ENCODE measurements at places on chromosomes 16 and 17.

GRCh38 chr17:80259457-80260068 is 1.1 kb upstream of the RNF213 start:
- DNase-seq, result no peak

GRCh38 chr17:10992106-10992880 is 154.4 kb upstream of the PIRT start:
- no peak for DNase-seq

DNA sequence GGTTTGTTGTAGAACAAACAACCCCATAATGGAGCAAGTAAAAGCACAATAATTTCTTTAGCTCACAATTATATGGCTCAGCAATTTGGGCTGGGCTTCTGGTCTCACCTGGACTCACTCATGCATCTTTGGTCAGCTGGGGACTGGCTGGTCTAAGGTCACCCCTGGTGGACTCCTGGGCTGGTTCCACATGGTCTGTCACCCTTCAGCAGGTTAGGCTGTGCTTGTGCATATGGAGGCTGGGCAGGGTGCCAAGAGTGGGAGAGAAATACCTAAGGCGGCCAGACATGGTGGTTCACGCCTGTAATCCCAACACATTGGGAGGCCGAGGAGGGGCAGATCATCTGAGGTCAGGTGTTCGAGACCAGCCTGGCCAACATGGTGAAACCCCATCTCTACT is 27.0 kb upstream of the SMURF2 start:
- DNase-seq, result no peak

GRCh38 chr17:16472539-16472938 is 19.5 kb downstream of the LRRC75A start:
- DNase-seq, result no peak

DNA sequence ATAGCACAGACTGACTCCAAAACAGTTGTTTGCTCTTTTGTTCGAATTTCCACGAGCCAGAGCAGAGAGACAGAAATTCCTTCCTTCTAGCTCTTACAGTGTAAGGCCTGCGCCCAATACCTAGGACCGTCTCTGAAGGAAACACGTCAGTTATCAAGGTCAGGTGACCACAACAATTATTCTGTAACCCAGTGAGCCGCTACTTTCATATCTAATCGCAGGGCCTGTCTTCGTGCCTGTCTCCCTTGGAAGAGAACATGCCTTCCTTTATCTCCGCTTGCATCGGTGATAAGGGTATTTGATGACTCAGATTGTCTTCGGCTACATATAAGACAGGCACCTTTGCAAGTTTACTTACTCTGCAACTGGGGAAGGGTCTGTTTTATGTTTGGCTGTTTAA is 288.0 kb downstream of the MAF start:
- no peak for DNase-seq

DNA sequence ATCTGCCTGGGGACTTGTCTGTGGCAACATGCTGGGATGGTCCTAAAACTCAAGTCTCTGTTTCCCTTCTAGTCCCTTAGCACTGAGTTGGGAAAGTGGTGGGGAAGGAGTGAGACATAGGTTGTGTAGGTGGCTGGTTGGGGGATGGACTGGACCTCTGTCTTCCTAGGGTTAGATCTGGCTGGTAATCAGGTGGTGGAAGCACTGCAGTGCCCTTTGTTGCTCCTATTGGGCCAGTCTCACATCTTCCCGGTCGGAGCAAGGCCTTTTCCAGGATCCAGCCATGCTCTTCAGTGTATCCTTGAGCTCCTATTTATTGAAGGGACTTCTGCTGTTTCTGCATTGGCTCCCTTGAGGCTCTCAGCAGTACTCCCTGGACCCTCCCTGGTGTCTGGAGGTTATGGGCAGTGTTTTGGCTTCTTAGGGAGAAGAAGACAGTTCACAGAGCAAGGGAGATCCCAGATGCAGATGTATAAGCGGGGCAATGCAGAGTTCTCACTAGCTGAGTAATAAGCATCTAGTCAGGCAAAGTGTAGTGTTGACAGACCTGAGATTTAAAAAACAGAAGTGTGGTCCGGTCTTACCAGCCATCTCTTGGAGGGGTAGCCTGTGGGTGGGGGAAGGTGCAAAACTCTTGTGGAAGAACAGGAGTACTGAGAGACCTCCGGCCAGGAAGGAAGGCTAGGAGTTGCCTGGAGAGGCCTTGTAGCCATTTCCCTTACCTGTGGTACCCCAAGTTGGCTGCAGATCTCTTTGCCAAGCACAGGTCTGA is 1.3 kb upstream of the NUTF2 start:
- DNase-seq, result no peak

DNA sequence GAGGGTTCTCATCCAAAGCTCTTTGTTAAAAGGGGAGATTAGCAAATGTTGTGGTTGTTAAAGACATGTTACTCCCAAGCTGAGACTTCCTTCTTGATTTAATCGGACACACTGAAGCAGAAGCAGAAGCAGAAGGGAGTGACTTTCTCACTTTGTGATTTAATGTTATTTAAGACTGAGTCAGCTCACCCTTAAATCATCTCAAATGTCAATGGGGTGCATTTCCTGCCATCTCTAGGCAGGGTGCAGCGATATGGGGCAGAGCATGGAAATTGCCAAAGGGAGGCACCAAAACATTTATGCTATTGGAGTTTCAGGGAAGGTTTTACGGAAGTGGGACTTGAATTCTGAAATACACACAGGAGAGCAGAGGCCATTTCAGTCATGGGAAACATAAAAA is 283.6 kb downstream of the ABCC12 start:
- DNase-seq, result no peak

DNA sequence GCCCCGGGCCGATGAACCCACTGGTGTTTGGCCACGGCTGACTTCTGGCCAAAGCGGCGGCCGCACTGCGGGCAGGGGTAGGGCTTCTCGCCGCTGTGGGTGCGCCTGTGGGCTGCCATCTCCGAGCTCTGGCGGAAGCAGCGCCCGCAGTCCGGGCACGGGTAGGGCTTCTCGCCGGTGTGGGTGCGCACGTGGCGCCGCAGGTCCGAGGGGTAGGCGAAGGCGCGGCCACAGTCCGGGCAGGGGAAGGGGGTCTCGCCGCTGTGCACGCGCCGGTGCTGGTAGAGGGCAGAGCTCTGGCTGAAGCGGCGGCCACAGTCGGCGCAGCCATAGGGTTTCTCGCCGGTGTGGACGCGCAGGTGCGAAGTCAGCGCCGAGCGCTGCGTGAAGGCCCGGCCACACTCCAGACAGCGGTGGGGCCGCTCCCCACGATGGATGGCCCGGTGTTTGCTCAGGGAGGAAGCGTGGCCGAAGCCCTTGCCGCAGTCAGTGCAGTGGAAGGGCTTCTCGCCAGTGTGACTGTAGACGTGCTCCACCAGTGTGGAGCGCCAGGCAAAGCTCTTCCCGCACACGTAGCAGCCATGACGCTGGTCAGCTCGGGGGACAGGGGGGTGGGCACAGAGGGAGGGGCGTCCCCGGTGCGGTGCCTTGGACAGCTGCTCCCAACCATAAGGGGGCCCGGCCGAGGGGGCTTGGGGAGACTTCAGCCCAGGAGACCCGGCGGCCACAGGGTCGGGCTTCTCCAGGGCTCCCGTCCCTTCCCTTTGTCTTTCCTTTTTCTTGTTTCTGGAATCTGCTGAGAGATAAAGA is 2.7 kb downstream of the ZNF764 start:
- DNase-seq, result no peak
